ENCODE measurements at places on chromosomes 2 and 18. TPM values are rescaled to one million over a fixed set of nuclear protein-coding genes. Genes with fewer than 3 reads are reported as not detected.

DNA sequence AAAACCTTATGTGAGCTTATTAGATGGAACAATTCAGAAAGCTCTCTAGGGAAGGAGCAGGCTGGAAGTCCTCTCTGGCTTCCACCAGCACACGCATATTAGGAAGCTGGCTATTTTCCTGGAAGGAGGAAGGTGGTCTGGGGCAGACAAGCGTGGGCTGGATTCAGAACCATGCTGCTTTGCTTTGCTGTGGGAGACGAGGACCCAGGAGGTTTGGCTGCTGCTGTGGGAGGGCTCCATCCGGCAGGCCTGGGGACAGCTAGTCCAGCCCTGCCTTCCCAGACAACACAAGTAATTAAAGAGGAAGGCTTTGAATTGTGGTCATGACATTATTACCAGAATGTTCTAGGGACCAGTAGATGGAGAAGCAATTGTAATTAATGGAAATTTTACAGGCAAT lies 238.8 kb upstream of the MYT1L start:
- no peak for DNase-seq

DNA sequence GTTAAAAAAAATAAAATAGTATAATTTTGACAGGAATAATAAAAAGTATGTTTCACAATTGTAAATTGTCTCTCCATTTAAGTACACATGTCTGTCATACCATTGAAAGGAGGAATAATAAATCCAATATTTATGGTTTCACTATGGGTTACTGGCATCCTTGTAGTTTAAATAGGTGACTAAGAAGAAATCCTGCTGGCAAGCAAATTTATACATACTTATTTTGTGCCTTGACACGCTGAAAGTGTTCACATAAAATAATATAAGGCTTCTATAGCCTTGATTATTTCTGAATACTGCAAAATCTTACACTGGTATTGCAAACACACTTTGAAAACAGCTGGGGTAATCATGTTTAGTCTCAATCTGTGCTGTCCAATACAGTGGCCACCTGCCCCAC lies 138.3 kb upstream of the ETAA1 start:
- DNase-seq = no peak

DNA sequence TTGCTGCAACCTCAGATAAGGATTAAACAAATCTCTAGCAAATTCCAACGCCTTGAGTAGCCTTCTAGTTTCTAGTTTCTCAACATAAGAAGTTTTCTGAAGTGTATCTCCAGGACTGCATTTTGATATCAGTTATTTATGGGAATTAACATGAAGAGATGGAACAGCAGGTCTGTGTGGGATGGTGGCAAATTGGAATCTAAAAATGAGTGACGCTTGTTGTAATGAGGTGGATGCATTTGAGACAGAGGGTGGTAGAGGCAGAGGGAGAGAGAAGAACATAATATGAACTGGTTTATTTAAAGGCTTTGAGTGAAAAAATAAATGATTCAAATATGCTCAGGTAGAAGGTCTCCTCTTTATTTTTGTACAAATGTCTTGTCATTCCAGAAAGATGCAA lies 446.8 kb upstream of the GCFC2 start:
- no peak for DNase-seq

GRCh38 chr2:63301481-63301880 lies 250.9 kb downstream of the OTX1 start:
- DNase-seq = no peak

GRCh38 chr2:51597086-51597485 lies 565.2 kb upstream of the NRXN1 start:
- no peak for DNase-seq

- no peak for DNase-seq
These were observed 382.1 kb downstream of the NRXN1 start for GRCh38 chr2:50649626-50650402.

GRCh38 chr18:8994603-8995002 lies 107.9 kb upstream of the NDUFV2 start:
- no peak for DNase-seq

DNA sequence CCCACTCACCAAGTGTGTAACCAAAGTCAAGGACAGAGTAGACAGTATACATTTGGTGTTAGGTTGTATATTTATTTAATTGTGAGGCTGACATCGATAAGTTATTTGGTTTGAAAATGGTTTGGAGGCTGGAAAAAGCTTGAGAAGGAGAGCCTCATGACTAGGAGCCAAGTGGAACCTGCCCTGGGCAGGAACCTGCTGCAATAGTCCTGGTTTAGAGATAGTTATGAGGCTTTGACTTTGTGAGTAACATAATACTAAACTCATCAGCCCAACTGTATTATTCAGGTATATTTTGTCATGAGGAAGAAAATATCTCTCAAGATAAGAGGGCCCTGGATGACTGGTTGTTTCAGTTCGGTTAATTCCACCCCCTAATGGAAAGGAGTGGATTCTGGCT lies 234.3 kb upstream of the CYRIA start:
- no peak for DNase-seq

- DNase-seq = no peak
These were observed 17.7 kb downstream of the PAX8 start for GRCh38 chr2:113260991-113261390.

DNA sequence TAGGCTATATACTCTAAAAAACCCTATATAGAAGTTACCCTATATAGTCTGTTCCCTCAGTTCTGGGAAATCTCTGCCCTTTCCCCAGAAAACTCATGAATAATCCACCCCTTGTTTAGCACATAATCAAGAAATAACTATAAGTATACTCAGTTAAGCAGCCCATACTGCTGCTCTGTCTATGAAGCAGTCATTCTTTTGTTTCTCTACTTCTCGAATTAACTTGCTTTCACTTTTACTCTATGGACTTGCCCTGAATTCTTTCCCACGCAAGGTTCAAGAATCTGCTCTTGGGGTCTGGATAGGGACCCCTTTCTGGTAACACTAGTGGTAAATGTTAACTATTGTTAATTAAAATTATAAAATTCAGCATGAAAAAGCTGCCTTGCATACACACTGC lies 17.4 kb upstream of the AP1S3 start:
- DNase-seq = no peak

- DNase-seq = no peak
These were observed 46.8 kb upstream of the RNU4ATAC start for GRCh38 chr2:121483846-121484245.

DNA sequence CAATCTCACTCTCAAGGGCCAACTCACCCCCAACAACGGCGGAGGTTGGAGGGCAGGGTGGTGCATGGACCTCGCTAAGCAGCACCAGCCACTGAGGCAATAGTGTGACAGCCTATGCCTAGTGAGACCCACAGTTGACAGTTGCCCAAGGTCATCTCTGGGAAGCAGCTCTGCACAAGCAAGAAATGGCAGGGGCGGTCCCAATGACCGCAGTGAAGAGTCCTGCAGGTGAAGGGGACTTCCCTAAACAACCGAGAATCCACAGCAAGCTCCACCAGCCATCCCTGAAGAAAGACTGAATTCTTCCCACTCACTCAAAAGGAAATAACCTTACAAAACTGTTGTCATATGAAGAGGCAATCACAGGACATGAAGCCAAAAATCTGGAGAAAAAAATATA lies 313.4 kb upstream of the ID2 start:
- DNase-seq = no peak

- DNase-seq = no peak
These were observed 279.3 kb downstream of the CDH20 start for GRCh38 chr18:61612517-61612916.

GRCh38 chr2:114729026-114729425 lies 286.6 kb downstream of the DPP10 start:
- DNase-seq = no peak

The GPR45 gene
- total RNA-seq = not detected

The STPG4 gene
- total RNA-seq = not detected

The TMEM182 gene
- total RNA-seq = 4.4 TPM

The UGT1A1 gene
- total RNA-seq = not detected

The SPP2 gene
- not detected for total RNA-seq

The CYP27A1 gene
- not detected for total RNA-seq

The KCNS3 gene
- total RNA-seq = not detected

The ACADL gene
- total RNA-seq = not detected

The DYSF gene
- 3.4 TPM for total RNA-seq
